ENCODE measurements at places on chromosomes 6 and 20.

GRCh38 chr6:111939902-111940301 lies 66.7 kb upstream of the FYN start:
- no peak for DNase-seq

DNA sequence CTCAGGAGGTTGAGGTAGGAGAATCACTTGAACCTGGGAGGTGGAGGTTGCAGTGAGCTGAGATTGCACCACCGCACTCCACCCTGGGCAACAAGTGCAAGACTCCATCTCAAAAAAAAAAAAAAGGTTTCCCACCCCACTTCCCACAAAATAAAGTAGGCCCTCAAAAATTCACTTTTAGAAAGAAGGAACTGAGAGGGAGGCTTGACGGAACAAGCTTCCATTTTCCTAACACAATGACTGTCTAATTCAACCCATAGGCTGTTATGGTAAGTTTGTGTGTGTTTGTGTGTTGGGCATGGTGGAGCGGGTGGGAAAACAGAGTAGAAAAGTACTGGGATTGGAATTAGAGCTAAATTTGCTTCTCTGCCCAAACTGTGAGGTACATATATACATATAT lies 98.4 kb upstream of the MAN1A1 start:
- no peak for DNase-seq

DNA sequence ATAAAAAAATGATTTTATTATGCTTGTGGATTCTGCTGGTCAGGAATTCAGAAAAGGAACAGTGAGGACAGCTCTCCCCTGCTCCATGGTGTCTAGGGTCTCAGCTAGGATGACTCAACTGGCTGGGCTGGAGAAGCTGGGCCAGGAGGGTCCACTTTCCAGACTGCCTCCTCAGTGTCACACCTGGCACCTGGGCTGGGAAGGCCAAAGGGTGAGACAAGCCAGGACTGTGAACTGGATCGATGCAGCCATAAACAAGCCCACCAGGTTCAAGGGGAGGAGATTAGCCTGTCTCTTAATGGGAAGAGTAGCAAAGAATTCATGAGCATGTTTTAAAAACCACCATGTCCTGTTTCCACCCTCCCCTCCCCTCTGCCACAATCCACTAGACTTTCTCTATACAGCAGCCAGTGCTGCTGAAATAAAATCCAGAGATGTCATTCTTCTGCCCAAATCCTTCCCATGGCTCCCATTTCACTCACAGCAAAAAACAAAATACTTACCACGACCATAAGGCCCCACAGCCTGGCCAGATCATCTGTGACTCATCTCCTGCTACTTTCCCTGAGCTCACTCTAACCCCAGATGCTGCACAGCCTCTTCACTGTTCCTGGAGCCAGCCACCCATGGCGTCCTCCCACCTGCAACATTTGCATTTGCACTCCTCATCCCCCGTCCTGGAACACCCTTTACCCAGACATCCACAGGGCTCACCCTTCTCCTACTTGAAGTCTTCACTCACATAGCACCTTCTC lies 13.8 kb downstream of the SPTLC3 start:
- DNase-seq = no peak

DNA sequence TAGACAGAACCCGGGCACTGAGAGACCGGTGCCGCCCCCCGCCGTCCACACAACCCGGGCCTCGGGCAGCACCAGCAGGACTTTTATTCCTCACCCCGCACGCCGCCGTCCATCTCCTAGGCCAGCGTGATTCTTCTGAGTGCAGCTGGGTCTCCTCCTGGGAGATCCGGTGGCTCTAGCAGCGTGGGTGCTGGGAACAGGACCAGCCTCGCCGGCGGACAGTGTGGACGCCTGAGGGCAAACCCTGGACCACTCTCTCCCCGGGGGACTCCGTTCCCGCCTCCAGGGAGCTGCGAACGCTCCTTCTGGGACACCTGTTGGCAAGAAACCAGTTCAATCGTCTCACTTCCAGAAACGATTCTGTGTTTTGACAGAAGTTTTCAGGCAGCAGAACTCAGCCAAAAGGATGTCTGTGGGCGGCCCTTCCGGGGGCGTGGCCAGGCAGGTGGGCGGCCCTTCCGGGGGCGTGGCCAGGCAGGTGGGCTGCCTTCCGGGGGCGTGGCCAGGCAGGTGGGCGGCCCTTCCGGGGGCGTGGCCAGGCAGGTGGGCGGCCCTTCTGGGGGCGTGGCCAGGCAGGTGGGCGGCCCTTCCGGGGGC lies 130.7 kb downstream of the DLL1 start:
- no peak for DNase-seq

DNA sequence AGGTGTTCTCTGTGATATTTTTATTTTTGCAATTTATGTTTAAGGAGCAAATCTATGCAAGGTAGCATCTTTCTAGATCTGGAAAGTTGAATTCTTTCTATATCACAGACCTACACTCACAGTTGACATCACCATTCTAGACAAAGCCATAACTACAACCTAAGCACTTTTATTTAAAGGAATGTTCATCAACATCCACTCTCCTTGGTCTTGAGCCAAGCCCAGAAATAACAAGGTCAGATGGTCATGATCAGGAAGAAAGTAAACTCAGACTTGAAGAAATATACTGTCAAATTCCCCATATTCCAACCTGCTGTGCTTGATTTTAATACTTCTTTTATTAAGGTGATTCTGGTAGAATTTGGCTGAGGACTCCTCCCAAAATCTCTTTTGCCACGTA lies 32.2 kb downstream of the MMUT start:
- DNase-seq = no peak

GRCh38 chr6:127457456-127458064 lies 1.6 kb downstream of the KIAA0408 start:
- DNase-seq = no peak

DNA sequence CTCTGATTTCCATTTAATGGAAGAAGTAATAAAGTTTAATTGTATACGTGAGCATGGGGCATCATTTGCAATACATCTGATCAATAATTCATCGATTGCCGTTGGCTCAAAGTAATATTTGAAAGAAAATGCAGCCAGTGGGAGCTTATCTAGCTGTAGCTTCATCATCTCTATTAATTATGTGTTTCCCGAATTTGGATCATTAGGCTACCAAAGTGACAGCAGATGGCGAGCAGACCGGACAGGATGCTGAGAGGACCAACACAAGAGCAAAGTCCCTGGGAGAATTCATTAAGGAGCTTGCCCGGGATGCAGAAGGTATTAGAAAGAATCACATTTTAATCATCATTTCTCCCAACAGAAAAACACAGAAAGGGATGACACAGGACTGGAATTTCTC lies 327.1 kb downstream of the ARHGAP18 start:
- DNase-seq = no peak

- DNase-seq = no peak
Measured at GRCh38 chr6:137291441-137291840, 72.3 kb upstream of the IFNGR1 start.

DNA sequence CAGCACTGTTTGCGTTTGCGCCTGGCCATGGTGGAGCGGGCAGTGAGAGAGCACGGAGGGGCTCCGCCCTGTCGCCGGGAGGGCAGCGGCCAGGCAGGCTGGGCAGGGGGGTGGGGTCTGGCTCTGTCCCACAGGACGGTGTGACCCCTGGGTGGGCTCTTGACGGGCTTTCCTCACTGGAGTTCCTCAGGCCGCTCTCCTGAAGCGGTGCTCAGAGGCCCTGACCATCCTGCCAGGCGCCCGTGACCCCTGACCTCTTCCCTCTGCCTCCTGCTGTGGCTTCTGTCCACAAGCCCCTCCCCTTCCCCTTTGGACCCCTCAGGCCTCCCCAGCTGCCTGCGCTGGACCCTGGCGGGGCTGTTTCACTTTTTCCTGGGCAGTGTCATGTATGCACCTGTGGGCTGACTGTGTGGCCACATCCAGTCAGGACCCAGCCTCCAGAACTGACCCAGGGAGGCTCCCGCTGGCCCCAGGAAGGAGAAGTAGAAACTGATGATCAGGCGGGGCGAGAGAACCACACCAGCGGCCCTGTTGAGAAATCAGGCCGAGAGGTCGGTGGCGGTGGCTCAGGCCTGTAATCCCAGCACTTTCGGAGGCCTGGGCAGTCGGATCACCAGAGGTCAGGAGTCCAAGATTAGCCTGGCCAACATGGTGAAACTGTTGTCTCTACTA lies 1.2 kb downstream of the OGFR start:
- no peak for DNase-seq

- DNase-seq = no peak
Measured at GRCh38 chr20:33147299-33147698, 20.7 kb upstream of the BPIFA2 start.

GRCh38 chr6:150925590-150925928 lies 60.1 kb downstream of the MTHFD1L start:
- DNase-seq = no peak

DNA sequence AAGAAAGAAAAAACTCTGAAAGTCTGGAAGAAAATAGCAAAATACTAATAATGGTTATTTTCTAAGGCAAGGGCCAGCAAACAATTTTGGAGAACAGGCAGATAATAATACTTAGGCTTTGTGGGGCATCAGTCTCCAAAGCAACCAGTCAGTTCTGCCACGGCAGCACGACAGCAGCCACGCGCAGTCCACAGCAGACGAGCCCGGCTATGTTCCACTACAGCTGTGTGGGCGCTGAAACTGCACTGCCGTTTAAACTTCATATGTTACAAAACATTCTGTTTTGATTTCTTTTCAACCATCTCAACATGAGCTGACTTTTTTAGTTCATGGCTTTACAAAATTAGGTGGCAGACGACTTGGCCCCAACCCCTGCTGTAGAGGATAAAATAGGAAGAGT lies 29.9 kb downstream of the MRS2 start:
- no peak for DNase-seq

DNA sequence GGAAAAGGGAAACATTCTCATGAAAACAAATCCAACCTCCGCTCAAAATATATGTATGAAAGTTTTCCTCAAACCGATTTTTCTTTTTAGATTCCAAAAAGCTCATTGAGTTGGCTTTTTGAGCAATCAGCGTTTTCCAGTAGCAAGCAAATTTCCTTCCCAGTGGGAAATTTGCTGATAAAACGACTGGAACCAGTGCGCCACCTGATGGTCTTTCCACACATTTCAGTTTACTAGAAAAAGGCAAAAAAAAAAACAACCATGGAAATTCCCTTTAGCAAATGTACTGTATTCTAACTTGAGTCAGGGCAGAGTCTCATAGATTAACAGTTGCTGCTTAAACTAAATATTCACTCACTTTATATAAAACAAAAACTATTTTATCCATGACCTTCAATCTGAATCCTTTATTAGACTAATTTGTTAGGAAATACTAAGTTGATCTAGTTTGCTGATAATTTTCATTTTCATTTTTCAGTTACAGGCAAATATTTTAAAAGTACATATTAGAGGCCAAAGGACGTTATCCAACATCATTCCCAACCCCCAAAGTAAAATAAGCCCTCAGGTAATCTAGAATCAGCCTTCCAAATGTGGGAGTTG lies 271.5 kb downstream of the FOXA2 start:
- DNase-seq = peak; percentile 19

DNA sequence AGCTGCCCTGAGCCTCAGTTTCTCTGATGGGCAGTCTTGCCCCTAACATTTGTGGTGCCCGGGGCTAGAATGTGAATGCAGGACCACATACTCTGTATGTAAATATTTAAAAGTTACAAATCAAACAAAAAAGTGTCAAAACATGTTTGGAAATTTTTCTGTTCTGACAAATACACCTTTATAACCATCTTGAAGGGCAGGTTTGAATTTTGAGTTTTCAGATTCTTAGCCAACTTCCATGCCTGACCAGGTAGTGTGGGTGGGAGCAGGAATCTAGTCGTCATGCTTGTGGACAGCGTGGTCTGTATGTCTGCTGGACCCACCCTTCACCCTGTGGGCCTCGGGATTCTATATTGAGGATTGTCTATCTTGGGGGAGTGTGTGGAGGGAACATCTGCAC lies 325.1 kb downstream of the SOX4 start:
- no peak for DNase-seq

- no peak for DNase-seq
Measured at GRCh38 chr6:13461805-13462204, 25.6 kb downstream of the GFOD1 start.

DNA sequence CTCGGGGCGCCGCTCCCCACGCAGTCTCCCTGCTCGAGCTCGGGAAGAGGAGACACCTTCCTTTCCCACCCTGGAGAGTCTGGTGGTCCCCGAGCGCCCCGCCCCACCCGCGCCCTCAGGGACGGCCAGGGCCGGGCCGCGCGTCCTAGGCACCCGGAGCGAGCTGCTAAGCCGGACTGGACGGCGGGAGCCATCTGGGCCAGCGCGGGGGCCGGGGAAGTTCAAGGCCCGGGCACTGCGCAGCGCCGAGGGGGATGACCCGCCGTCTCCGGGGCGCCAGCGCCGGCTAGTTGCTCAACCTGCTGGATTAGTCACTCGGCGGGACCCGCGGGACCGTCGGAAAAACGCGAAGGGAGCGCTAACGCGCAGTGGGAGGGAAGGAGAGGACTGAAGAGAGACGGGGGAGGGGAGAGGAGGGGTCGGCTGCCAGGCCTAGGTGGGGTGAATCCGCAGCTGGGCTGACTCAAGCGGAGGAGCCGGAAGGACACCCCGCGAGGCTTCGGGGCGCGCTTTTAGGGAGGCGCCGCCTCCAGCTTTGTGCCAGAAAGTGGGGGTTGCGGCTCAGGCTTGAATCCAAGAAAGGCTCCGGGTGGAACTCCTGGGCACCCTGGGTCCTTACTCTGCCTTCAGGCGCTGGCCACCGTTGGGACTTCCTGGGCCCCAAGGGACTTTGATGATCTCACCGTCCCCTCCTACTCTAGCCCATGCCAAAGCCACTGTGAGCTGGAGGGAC lies 75.7 kb upstream of the FOXP4 start:
- DNase-seq = no peak

DNA sequence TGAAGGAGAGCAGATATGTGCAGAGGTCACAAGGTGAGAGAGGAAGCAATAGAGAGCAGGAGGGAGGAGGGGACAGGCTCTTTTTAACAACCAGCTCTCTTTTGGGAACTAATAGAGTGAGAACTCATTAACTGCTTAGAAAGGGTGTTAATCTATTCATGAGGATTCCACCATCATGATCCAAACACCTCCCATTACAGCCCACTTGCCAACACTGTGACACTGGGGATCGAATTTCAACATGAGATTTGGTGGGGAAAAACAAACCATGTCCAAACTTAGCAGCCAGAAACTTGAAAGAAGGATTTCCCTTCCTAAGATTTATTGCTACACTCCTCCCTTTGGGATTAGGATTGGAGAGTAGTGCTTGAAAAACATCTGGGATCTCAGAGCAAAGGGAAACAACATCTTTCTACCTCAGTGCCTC lies 135.5 kb upstream of the PLCB4 start:
- no peak for DNase-seq

GRCh38 chr6:107550906-107551305 lies 61.0 kb downstream of the SOBP start:
- DNase-seq = no peak

- peak; percentile 44 for DNase-seq
Measured at GRCh38 chr6:24274441-24275083, 83.3 kb downstream of the DCDC2 start.

GRCh38 chr6:40112350-40112749 lies 178.1 kb upstream of the MOCS1 start:
- no peak for DNase-seq

GRCh38 chr6:165704045-165704748 lies 41.2 kb upstream of the PDE10A start:
- no peak for DNase-seq

GRCh38 chr20:62019144-62019805 lies 46.4 kb downstream of the TAF4 start:
- no peak for DNase-seq
